Gastroesophageal sphincter (tissue), 4 donors: ENCODE measurements at places on chromosomes 7 and 10. TPM values are rescaled to one million over a fixed set of nuclear protein-coding genes. Genes with fewer than 3 reads are reported as not detected.

Gene CDHR1
- total RNA-seq = not detected

Gene MEOX2
- total RNA-seq = 6.2 TPM

Gene FAM25A
- total RNA-seq = not detected

Gene SFRP4
- total RNA-seq = 1.4 TPM

Gene GBX1
- not detected for total RNA-seq
